ENCODE measurements at places on chromosomes 12 and 14. TPM values are rescaled to one million over a fixed set of nuclear protein-coding genes. Genes with fewer than 3 reads are reported as not detected.

WIF1 gene
- total RNA-seq = not detected

TAS2R19 gene
- 6.2 TPM for total RNA-seq

HOXC9 gene
- total RNA-seq = 7.6 TPM

ANKRD33 gene
- not detected for total RNA-seq
